Stimulated activated effector memory CD8-positive, alpha-beta T cell treated with anti-CD3 and anti-CD28 coated beads, Interleukin-12 subunit alpha, Interleukin-12 subunit beta, amount 100 ng/mL, for 72 hours (primary cell): ENCODE measurements at places on chromosomes 5 and 9.

DNA sequence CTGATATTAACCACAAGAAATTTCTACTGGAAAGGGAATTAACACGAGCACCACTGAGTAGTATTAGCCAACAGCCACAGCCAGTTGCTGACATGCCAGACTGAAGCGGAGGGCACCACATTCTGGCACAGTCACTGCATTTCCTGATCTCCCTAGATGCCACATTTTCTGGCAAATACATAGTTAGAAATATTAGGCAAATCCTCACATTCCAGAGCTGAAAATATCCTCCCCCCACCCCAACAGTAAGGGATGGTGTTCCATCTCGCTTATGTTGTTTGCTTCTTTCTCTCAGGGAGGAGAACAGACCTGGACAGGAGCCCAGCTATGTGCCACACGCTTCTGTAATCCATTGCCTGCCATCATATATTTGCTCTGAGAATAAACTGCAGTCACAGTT lies 32.8 kb upstream of the MCTP1 start:
- DNase-seq, result no peak

- no peak for DNase-seq
Observed at GRCh38 chr5:178284093-178284675, 51.6 kb upstream of the PHYKPL start.

GRCh38 chr5:10304932-10305331 lies 2.8 kb downstream of the CMBL start:
- DNase-seq, result no peak

DNA sequence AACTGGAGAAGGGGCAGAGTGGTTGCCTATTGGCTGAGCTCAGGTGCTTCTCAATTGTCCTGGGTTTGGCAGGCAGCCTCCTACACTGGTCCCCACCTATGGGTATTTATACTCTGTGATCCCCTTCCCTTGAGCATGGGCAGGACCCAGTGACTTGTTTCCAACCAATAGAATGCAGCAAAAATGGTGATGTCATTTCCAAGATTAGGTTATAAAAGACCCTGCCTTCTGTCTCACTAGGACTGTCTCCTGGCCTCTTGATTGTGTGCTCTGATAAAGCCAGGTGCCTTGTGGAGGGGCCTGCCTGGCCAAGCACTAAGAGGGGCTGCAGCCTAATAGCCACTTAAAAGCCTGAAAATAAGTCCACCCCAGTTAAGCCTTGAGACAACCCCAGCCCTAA lies 76.1 kb downstream of the MSX2 start:
- DNase-seq, result no peak

DNA sequence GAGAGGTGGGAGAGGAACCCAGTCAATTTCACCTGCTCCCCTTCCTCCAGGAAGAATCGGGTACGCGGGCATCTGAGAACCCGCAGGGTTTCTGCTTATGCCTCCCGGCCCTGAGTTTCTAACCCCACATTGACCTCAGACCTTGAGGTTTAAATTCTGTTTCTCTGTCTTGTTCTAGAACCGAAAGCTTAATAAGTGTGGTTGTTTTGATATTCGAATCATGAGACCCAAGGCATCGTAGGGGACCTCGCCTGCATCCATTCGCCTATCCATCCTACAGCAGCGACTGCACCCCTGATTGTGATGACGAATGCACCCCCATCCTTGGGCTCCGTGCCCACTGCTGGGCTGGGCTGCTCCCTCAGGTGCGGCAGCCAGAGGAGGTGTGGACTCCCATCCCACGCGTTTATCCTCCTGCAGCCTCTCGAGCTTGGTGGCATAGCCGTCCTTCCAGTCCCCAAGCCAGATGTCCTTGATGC lies 80.8 kb upstream of the IER5L start:
- DNase-seq, result no peak

- no peak for DNase-seq
Observed at GRCh38 chr5:147098233-147098790, 136.5 kb upstream of the STK32A start.
